ENCODE measurements at places on chromosomes 3 and 15.

GRCh38 chr3:41265823-41266273 lies 66.5 kb downstream of the CTNNB1 start:
- DNase-seq: no peak

- DNase-seq: no peak
Observed at GRCh38 chr3:158395421-158395820, 175.6 kb upstream of the MLF1 start.

DNA sequence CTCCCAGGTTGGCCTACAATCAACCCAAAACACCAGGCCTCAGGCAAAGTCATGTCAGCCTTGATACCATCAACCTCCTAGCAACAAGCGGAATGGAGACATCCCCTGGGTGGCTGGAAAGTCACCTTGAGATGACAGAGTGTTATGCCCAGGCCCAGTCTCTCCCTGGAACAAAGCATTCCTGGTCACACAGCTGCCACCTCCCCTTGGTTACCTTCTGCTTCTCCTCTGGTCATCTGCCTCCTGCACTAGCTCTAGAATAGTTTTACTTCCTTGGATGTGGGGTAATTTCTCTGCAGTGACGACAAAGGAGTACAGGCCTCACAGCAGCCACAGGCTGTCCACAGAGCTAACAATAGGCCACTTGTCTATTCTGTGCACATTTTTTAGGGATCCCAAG lies 114.9 kb downstream of the RFTN1 start:
- no peak for DNase-seq

DNA sequence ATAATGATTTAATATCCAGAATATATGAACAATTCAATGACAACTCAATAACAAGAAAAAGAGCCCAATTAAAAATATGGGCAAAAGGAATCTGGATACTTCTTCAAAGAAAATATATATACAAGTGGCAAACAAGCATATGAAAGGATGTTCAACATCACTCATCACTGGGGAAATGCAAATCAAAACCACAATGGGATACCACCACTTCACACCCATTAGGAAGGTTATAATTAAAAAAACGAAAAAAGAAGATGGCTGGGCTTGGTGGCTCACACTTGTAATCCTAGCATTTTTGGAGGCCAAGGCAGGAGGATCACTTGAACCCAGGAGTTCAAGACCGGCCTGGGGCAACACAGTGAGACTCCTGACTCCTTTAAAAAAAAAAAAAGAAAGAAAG lies 4.1 kb downstream of the CCDC12 start:
- DNase-seq: no peak

GRCh38 chr3:61571516-61572336 lies 10.4 kb downstream of the PTPRG start:
- DNase-seq: no peak

GRCh38 chr3:154678041-154678654 lies 248.2 kb upstream of the GPR149 start:
- peak; percentile 85 for DNase-seq

Data from NCI-H2171 treated with DMSO at 0.1 percent for 48 hours (cell line).